ENCODE measurements at places on chromosomes 3 and 15.

DNA sequence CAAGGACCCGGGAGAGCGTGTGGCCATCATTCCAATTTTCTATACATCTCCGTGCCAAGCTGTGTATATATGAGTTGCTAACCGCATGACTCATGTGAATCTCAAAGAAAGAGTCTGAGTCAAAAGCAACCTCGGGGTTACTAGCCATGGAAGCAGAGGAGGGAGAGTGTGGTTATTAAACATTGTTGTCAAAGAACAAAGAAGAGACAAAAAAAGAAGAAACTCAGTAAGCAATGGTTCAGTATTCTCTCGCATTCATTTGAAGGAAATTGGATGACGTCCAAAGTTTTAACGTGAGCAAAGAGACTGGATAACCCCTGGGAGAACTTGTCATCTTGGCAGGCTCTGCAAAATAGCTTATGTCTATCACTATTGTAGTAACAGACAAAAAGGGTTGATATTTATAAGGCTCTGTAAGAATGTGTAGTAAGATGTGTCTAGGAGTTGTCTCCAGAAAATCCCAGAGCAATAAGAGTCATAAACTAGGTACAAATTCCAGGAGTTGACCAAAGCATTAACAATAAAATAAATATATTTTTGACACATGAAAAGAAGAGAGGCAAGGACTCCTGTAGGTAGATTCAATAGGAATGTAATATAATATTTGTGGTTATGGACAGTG is 52.8 kb upstream of the GRM7 start:
- no peak for DNase-seq

- DNase-seq = no peak
Observed at GRCh38 chr3:84692261-84692660, 266.5 kb upstream of the CADM2 start.

- no peak for DNase-seq
Observed at GRCh38 chr3:38743043-38743442, 73.0 kb downstream of the SCN10A start.

DNA sequence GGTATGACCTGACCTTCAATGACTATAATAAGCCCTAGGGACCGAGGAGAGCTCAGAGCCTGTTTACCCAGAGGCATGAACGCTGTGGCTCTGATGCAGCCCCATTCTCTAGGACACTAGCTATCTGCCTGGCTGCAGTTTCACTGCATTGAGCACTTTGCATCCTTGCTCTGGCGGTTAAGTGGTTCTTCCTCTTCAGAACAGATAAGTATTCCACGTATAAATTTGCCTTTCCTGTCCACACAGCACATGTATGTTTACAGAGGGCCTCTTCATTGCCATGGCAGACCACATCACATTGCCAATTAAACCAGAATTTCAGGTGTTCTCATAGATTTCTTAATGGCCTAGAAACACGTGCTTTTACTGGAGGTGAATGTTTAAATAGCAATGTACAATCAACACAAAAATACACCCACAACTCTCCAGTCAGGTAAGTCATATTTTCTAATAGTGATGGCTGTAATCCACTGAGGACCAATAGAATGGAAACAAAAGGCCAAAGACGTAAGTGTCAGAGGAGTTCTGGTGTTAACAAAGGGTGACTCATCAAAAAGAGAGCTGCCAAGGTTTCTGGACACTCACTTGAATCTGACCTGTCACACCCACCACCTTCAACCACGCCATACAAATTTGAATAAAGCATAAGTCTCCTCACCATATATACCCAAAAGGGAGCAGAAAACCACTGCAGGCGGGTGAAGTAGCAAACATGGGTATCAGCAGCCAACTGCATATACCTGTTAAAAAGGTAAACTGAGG is 553.4 kb downstream of the OCA2 start:
- DNase-seq = no peak

GRCh38 chr3:71723452-71724170 is 1.6 kb downstream of the EIF4E3 start:
- peak; percentile 68 for DNase-seq

DNA sequence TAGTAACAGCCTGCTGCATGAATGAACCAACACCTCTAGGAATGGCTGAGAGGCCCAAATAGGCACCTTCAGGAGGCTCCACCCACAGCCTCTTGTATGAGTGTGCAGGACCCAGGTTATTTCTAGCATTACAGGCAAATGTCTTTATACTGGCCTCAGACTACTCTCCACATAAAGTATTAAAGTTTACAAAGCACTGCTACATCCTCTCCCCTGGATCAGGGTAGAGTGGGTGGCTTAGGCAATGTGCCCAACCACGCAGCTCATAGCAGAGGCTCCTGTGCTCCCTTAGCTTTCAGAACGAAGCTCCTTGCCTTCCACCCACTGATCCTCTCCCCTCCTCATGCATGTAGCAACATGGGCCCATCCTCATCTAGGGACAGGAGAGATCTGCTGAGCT is 16.3 kb downstream of the TMEM43 start:
- DNase-seq = no peak

- DNase-seq = no peak
Observed at GRCh38 chr3:139671863-139672646, 5.7 kb downstream of the NMNAT3 start.

GRCh38 chr15:87518957-87519356 is 737.6 kb downstream of the NTRK3 start:
- DNase-seq = no peak

GRCh38 chr15:63551400-63551799 is 45.8 kb upstream of the FBXL22 start:
- DNase-seq = no peak

GRCh38 chr15:39417366-39418134 is 163.3 kb upstream of the THBS1 start:
- DNase-seq = no peak

- DNase-seq = peak; percentile 76
Observed at GRCh38 chr15:93030430-93031102, 58.4 kb downstream of the RGMA start.

DNA sequence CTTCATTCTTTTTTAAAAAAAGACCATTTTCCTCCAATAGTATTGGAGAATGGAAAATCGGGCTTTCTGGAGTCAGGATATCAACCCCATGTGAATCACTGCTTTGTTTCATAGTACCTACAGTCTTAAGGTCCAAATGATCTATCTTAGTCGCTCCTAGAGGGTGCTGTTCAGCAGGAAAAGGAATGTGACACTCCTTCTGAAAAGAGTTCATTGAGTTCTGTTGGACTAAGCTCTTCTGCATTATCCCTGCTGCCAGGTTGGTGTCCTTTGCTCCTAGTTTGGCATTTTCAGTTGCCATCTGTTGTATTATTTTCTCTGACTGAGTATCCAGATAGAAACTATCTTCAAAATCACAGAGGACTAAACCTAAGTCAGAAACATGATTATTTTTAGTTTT is 57.2 kb downstream of the POLQ start:
- DNase-seq = no peak

GRCh38 chr15:84606653-84607120 is 5.9 kb downstream of the ZSCAN2 start:
- DNase-seq = no peak

Measured in activated CD4-positive, alpha-beta T cell treated with anti-CD3 and anti-CD28 coated beads for 48 hours (primary cell).